ENCODE measurements at places on chromosomes 13 and 19.

DNA sequence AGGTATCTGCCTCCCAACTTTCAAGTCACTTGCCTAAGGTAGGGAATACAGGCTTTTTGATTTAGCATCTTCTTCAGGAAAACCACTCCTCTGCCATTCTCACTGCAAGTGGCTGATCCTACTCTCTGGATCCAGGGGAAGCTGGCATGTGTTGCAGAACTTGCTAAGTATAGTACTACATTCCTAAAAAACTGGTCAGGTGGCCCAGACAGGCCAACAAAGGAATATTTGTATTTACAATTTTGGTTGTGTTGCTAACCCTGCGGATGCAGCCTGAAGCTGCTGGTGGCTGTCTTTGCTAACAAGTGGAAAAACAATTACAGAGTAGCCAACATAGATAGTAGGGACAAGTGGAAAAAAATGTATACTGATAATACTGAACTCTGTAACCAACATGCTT, 222.5 kb upstream of the STARD13 start:
- no peak for DNase-seq

- DNase-seq = no peak
Measured at GRCh38 chr19:58166708-58167280, 16.1 kb upstream of the ZNF274 start.

GRCh38 chr19:50224986-50225747, 21.7 kb downstream of the MYH14 start:
- DNase-seq = peak; percentile 59

DNA sequence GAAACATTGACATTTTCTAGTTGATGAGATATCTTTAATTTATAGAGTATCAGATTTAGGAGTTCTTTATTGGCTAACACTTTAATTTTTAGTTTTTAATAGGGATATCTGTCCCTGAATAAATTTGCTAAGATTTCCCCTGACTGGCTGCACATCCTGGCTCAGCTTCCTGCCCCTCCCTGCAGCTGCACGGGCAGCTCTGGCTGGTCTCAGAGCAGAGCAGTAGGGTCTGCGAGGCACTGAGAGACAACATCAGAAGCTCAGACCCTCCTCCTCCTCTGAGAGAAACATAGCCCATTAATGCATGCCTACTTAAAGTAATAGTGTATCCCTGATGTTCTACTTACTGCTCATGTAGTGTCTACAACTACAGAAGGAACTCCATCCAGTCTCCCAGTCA, 139.2 kb downstream of the TNFSF13B start:
- DNase-seq = no peak

GRCh38 chr19:13051557-13052165, 51.0 kb downstream of the LYL1 start:
- DNase-seq = peak; percentile 63

- DNase-seq = no peak
Measured at GRCh38 chr13:65597839-65598818, 1632.0 kb downstream of the PCDH9 start.

DNA sequence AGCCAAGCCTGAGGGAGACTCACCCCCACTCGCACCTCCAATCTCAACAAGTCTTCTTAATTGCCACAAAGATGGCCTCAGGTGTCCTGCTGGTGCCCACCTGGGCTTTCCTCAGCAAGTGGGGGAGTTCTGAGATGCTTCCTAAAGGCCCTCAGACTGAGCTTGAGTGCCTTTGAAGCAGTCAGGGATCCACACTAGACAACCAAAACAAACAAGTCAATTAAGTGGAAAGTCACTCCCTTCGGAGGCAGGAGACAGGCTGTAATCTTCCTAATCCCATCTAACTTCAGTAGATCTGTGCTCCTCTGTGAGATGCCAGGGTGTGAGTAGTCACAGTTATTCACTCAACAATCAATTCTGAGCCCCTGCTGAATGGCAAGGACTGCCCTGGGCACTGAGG, 68.3 kb upstream of the SERP2 start:
- DNase-seq = no peak

DNA sequence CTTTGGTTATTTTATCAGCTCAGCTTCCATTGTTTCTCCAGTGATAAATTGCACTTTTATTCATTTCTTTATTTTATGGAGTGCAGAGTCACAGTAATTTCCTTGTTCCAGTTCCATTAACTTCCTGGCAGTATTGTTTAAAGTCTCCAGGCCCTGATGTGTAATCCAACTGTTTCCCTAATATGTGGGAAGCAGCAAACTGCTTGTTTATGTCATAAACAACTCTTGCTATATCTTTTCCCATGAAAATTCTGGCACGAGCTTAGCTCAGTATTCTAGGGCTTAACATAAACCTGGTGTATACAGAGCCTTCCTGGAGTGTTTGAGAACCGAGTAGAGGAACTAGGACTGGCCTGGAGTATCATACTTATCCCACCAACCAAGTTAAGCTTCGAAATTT, 83.5 kb upstream of the ARGLU1 start:
- DNase-seq = no peak

DNA sequence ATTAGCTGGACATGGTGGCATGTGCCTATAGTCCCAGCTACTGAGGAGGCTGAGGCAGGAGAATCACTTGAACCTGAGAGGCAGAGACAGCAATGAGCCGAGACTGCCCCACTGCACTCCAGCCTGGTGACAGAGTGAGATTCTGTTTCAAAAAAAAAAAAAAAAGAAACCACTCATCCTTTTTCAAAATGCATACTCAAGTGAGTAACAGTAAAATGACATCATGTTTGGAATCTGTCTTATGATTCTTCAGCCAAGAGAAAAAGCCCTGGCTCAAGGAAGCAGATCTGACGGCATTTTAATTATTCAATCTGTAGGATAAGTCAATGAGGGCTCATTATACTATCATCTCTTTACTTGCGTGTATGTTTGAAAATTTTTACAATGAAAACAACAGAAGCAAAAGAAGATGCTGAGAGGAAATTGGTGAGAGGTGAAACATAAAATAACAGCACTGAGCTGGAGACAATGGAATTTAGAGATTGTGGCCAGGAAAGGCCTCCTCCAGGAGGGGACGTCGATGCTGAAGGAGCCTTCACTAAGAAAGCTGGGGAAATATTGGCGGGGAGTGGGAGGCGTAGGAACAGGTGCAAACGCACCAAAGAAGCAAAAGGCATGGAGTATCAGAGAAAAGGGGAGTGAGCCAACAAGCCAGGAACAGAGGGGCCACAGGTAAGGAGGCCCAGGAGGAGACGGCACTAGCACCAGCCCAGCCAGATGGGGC, 12.9 kb upstream of the CCNE1 start:
- no peak for DNase-seq

- peak; percentile 70 for DNase-seq
Measured at GRCh38 chr19:4374498-4375163, 25.7 kb downstream of the SH3GL1 start.

GRCh38 chr13:58151452-58151851, 519.9 kb downstream of the PCDH17 start:
- DNase-seq = no peak

- DNase-seq = no peak
Measured at GRCh38 chr19:16376649-16377048, 52.0 kb downstream of the KLF2 start.

- no peak for DNase-seq
Measured at GRCh38 chr19:42277821-42278451, 8.9 kb downstream of the CIC start.

DNA sequence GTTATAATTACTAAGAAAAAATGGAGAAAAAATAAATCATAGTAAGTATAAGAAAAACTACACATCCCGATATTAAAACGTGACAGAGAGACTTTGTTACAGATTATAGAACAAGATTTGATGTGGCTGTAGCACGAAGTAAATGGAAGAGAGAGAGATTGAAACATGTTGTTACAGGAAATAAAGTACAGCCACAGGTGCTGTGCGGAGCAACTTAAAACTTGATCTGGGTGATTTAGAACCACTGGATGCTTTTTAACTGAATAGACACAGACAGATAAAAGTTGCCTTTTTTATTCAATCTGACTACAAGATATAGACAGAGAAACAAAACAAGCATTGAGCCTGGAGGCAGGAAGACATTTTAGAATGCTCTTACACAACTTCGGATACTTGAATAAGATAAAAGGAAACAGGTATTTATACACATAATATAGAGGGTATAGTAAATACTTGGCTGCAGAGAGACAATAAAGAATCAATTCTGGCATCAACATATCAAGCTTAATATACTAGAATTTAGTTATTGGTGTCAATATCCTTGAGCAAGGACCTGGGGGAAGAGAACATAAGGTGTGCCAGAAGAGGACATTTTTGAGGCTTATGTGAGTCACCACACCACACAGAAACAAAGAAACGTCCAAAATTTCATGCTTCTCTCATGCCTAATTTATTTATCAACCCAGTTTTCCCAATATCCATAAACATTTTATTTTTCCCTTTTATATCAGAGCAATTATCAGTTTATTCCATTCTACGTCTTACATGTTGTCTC, 548.5 kb downstream of the SLITRK1 start:
- DNase-seq = no peak

GRCh38 chr19:20365146-20365545, 198.1 kb downstream of the ZNF486 start:
- no peak for DNase-seq

DNA sequence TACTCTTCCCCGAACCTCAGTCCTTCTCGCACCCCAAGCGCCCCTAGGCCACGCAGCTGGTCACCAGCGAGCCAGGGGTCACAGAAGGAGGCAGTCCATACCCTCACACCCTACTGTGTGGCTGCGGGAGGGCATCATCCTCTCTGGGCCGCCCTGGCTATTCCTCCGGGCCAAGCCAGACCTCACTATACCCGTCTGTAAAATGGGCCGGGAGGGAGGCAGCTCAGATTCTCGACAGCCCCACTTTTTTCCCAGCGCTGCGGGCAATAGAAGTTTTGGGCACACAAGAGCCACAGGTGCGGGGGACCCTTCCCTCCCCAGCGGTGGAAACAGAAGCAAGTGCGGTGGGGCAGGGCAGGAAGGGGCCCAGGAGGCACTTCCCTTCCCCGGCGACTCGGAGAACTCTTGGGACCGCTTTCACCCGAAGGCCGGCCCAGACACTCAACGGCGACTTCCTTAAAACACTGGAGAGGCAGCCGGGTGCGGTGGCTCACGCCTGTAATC, 5.6 kb upstream of the ARRDC2 start:
- no peak for DNase-seq

- DNase-seq = peak; percentile 36
Measured at GRCh38 chr13:29743201-29743786, 107.1 kb downstream of the UBL3 start.

- peak; percentile 52 for DNase-seq
Measured at GRCh38 chr19:1929021-1929742, 11.8 kb upstream of the CSNK1G2 start.

DNA sequence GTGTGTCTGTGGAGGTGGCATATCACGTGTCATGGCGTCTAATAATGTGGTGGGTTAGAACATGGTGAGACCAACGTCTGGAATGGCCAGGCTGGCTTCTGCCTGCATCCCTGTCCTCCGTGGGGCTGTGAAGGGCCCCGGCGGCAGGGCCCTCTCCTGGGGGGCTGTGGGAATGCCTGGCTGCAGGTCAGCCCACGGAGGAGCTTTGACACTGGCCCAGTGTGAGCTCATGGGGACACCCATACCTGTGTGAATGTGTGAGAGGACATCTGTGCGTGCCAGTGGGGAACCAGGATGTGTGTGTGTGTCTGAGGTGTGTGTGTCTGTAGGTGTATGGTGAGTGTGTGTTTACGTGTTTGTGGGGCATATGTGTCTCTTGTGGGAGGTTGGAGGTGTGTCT, 300.1 kb downstream of the TEX29 start:
- DNase-seq = no peak

DNA sequence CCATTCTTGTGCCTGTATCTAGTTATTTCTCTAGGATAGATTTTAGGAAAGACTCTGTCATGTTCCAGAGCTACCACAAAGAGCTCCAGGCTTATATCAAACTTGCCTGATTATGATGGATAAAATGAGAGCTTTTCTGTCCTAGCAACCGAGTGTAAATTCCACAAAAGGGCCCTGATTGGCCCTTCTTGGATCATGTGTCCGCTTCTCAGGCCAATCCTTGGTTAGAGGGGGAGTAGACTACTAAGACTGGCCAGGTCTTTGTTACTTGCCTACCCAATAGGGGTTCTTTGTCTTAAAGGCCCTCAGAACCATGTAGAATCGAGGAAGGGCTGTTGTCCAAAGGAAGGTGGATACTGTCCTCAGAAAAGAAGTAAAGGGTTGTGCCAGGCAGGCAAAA, 2.4 kb downstream of the DHX34 start:
- DNase-seq = no peak

- no peak for DNase-seq
Measured at GRCh38 chr13:109795011-109795410, 8.6 kb upstream of the IRS2 start.

DNA sequence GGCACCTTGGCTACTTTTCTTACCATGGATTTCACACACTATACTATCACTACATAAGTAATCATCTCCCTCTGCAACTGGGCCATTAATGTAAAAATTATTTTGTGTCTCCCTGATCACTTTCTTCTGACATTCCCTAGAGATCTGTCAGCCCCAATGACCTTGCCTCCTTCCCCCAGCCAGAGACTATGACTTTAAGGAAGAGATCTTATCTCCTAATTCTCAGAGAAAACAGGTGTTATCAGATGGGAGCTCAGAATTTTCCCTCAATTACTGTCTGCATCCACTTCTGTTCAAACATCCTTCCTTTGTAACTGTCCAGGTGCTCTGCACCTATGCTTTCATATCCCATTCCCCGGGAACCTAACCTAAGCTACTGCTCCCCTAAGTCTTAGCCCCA, 397.5 kb downstream of the DIAPH3 start:
- DNase-seq = no peak

GRCh38 chr13:100365680-100366079, 222.9 kb downstream of the GGACT start:
- no peak for DNase-seq

GRCh38 chr19:47215581-47215980, 15.4 kb downstream of the BBC3 start:
- no peak for DNase-seq

DNA sequence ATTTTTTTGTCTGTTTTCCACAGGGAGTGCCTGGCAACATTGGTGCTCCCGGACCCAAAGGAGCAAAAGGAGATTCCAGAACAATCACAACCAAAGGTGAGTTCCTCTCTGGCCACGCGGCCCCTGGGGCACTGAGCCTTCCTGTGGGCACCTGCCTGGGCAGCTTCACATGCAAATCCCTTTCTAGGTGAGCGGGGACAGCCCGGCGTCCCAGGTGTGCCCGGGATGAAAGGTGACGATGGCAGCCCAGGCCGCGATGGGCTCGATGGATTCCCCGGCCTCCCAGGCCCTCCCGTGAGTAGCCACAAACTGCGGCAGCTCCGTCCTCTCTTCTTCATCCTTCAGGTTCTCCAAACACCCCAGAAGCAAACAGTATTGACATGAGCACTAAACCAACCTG, 99.4 kb downstream of the RAB20 start:
- no peak for DNase-seq

GRCh38 chr13:95924389-95924994, 128.7 kb downstream of the UGGT2 start:
- no peak for DNase-seq

DNA sequence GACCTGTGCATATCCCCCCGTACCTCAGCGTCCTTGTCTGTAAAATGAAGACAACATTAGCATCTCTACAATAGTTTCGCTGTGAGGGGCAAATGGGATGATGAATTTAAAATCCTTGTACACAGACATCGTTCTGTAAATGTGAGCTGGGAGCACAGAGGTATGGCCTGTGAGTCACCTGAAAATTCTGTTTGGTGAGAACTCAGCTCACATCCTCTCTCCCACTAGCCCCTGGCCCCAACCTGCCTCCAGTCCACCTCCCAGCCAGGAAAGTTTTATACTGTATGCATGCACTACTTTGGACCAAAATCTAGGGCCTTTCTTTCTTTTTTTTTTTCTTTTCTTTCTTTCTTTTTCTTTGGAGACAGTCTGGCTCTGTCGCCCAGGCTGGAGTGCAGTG, 8.7 kb upstream of the IZUMO2 start:
- no peak for DNase-seq

GRCh38 chr19:8017808-8018207, 12.4 kb upstream of the ELAVL1 start:
- DNase-seq = no peak
